Activated naive CD8-positive, alpha-beta T cell treated with anti-CD3 and anti-CD28 coated beads, Interleukin-2, amount 10 ng/mL, durations not matched to agents 7 days and 5 days (primary cell): ENCODE measurements at places on chromosomes 12 and 14. TPM values are rescaled to one million over a fixed set of nuclear protein-coding genes. Genes with fewer than 3 reads are reported as not detected.

B4GALNT1 gene
- 0.80 TPM for total RNA-seq

GLS2 gene
- 5.2 TPM for total RNA-seq

INHBE gene
- total RNA-seq = not detected

DAAM1 gene
- total RNA-seq = 20.4 TPM

TRPV4 gene
- total RNA-seq = not detected

ART4 gene
- total RNA-seq = not detected

IGFBP6 gene
- total RNA-seq = 2.3 TPM

DGLUCY gene
- 136 TPM for total RNA-seq

FGF6 gene
- not detected for total RNA-seq

KRT75 gene
- not detected for total RNA-seq

MYBPC1 gene
- not detected for total RNA-seq

PRR4 gene
- total RNA-seq = 1.6 TPM

KMT2D gene
- 123 TPM for total RNA-seq

CLEC1A gene
- total RNA-seq = not detected

PLEK2 gene
- total RNA-seq = 0.97 TPM

MYF6 gene
- not detected for total RNA-seq

KCNA5 gene
- not detected for total RNA-seq

MEG3 gene
- not detected for total RNA-seq

FZD10 gene
- total RNA-seq = not detected

ADCY4 gene
- total RNA-seq = 6.3 TPM

LRFN5 gene
- not detected for total RNA-seq

ANG gene
- total RNA-seq = 1.0 TPM

GARIN6 gene
- total RNA-seq = not detected

NTS gene
- not detected for total RNA-seq

CACNA1C gene
- 0.14 TPM for total RNA-seq

HRK gene
- total RNA-seq = not detected

PPP1R36 gene
- 0.28 TPM for total RNA-seq

SUSD6 gene
- 42.9 TPM for total RNA-seq

WNT1 gene
- total RNA-seq = 2.0 TPM

NRL gene
- total RNA-seq = 3.4 TPM

P2RX7 gene
- 7.0 TPM for total RNA-seq

PTPN21 gene
- not detected for total RNA-seq

SPTB gene
- total RNA-seq = not detected

TAS2R46 gene
- total RNA-seq = 1.4 TPM

PLEKHG3 gene
- 5.5 TPM for total RNA-seq

SLC16A7 gene
- 42.4 TPM for total RNA-seq

SLC25A47 gene
- total RNA-seq = not detected

ACRBP gene
- total RNA-seq = 8.0 TPM

KIF26A gene
- total RNA-seq = 0.17 TPM

STYK1 gene
- 3.1 TPM for total RNA-seq

CCDC85C gene
- total RNA-seq = 11.8 TPM

KLRC1 gene
- total RNA-seq = 7.8 TPM
